ENCODE measurements at places on chromosomes 16 and 17.

DNA sequence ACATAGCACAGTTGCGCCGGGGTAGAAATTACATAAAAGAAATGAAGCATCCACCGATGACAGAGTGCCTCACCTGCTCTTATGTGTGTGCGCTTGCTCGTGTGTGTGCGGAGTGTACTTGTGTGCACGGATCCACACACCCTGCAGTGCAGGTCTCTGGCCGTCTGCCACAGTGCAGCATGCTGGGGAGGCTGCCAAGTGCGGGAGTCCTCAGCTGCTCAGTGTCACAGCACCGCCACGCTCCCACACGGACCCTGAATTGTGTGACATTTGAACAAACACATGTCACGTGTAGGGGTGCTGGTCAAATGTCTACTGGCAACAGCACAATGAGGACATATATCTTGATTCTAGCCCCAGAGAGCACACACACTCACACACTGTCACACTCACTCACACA lies 243.0 kb upstream of the MYOCD start:
- no peak for DNase-seq

GRCh38 chr17:65743308-65743655 lies 181.8 kb upstream of the AXIN2 start:
- DNase-seq: no peak

GRCh38 chr17:67265436-67266019 lies 20.5 kb upstream of the HELZ start:
- DNase-seq: no peak

DNA sequence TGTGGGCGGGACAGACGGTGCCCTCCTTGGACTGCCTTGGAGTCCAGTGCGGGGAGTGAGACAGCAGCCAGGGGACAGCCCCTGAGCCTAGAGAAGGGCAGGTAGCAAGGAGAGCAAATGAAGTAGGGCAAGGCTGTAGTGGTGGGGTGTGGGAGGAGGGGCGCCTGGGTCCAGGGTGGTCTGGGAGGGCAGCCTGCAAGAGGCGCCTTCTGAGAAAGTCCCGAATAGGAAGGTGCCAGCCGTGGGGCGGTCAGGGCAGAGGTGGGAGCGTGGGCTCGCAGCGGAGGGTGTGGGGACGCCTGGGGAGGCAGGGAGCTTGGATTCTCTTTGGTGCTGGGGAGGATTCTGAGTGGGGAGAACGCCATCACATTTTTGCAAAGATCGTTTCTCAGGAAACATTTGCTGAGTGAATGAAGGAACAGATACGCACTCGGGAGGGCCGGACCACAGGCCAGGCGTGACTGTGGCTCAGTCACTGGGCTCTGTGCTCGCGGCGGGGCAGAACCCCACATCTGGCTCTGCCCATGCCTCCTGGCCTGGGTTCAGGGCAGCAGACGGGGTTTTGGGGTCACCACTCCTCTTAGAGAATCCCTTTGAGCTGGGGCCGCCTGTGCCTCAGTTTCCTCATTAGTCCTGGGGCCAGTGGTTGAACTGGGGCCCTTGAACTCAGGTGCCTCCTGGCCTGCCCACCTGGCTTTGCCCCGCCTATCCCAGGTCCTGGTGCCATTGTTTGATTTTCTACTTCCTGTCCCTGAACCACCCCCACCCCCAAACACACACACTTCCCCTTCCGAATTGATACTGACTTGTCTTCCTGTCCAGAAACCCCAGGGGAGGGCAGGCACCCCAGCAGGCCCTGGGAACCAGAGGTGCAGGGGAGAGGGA lies 4.2 kb downstream of the SNN start:
- no peak for DNase-seq

- no peak for DNase-seq
Observed at GRCh38 chr16:16175296-16175695, 48.0 kb downstream of the ABCC6 start.

- no peak for DNase-seq
Observed at GRCh38 chr17:39599004-39599664, 8.6 kb downstream of the NEUROD2 start.

GRCh38 chr17:31915456-31916100 lies 14.1 kb upstream of the UTP6 start:
- DNase-seq: no peak

- DNase-seq: no peak
Observed at GRCh38 chr16:75065149-75065505, 51.5 kb downstream of the LDHD start.

GRCh38 chr16:86872833-86873232 lies 294.5 kb downstream of the FOXL1 start:
- no peak for DNase-seq

- DNase-seq: no peak
Observed at GRCh38 chr17:8041249-8041928, 2.5 kb downstream of the ALOX15B start.

GRCh38 chr17:52181782-52182181 lies 23.3 kb upstream of the CA10 start:
- DNase-seq: no peak

- DNase-seq: no peak
Observed at GRCh38 chr16:84511831-84512230, 7.4 kb upstream of the MEAK7 start.

DNA sequence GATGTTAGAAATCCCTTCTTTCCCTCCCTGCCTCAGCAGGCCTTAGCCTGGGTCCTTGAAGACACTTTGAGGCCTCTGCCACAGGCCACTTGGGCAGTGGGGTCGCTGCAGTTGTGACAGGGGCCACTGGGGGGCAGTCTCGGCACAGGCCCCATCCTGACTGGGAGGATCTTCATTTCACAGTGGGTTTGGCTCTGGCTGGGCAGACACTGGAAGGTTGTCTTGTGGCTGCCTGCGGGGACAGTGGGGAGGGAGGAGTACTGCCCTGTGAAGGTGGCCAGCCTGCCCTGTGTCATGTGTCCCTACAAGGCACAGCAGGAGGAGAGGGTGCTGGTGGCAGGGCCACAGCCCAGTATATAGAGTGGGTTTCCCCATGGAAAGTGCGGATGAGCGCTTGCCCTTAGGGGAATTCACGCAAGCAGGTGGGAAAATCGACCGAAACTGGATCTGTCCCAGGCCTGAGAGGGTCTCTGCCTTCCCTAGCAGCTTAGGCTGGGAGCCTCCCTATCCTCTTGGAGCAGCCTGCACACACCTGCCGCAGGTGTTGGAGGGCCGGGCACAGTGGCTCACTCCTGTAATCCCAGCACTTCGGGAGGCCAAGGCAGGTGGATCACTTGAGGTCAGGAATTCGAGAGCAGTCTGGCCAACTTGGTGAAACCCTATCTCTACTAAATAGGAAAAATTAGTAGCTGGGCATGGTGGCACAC lies 28.8 kb downstream of the GINS2 start:
- peak; percentile 43 for DNase-seq

- DNase-seq: no peak
Observed at GRCh38 chr16:29921034-29921385, 5.0 kb downstream of the KCTD13 start.
